Motor neuron (in vitro differentiated cells): ENCODE measurements at places on chromosomes 4 and X. TPM values are rescaled to one million over a fixed set of nuclear protein-coding genes. Genes with fewer than 3 reads are reported as not detected.

DNA sequence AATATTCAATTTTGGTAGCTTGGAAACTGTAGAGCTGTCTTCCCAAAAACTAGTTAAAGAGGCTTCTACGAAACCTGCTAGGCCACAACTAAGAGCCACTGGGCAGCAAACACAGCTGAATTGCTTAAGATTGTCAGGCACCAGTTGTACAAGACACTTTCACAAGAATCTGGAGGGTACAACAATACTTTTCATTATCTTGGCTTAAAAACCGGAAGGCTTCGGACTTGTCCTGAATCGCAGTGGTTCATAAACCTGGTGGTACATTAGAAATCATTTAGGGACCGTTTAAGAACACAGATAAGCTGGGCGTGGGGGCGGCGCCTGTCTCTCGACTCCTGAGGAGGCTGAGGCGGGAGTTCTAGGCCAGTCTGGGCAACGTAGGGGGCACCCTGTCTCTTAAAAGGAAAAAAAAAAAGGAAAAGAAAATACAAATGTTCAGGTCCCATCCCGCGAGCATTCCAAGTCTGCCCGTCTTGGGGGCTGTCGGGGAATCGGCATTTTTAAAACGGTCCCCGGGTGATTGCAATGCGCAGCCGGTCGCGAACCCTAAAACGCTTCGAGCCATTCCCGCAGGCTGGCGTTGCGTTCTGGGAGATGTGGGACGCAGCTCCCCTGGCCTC is 763 bp downstream of the PYURF start:
- peak; percentile 4 for ATAC-seq

The PSMD10 gene
- 74.4 and 92.4 TPM in 2 replicates for total RNA-seq

- ATAC-seq = peak; percentile 71
Observed at GRCh38 chrX:41288641-41289040, 45.3 kb upstream of the DDX3X start.

GRCh38 chrX:98939456-98939855 is 1470.6 kb downstream of the PCDH19 start:
- no peak for ATAC-seq

DNA sequence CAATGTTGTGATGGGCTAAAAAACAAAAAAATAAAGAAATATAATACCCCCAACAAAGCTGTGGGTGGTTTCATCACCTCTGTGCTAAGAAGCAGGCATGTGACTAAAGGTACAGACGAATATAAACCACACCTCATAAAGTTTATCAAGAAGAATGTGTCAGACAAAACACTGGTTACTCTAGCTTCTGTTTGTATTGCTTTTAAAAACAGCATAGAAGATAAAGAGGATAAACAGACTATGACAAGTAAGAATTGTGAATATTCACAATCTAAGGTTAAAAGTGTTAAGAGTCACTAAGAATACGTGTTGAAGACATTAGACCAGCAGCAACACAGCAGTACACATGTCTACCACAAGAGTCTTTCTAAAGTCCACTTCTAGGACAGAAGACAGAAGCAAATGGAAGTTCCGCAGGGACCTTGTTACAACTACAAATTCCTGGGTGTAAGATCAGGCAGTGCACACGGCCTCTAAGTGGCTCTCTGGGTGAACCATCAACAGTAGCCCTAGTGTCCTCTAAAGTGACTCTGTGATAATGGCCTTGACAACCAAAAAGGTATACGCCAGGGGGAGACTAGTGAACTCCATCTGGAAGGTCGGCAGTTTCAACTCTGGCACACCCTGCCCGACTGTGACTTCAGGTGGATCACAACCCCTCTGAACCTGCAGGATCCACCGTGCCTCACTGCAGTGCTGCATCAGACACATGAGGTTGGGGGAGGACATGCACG is 8.3 kb upstream of the FGFBP2 start:
- no peak for ATAC-seq

The RASGEF1B gene
- 48.4 and 48.9 TPM in 2 replicates for total RNA-seq
